Caco-2 (cell line): ENCODE measurements at places on chromosomes 7 and 10. TPM values are rescaled to one million over a fixed set of nuclear protein-coding genes. Genes with fewer than 3 reads are reported as not detected.

DNA sequence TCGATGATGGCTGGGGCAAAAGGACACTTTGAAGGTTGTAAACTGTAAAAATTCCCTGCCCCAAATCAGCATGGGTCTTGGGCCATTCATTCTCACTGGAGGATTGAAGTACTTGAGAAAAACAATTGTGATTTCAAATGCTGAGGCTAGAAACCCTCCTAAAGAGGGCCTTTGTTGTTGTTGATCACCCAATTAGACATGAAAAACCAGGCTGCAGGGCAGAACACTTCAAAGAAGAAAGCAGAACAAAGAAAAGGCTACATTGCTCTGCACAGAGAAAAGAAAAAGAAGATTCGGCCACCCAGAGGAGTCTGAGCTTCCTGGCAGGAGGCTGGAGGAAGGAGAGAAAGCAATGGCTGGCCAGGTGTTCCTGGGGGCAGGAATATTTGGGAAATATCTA is 143.1 kb downstream of the NPY start:
- no peak for DNase-seq

- no peak for DNase-seq
These were observed 712 bp downstream of the ITPRIP start for GRCh38 chr10:104337521-104337984.

DNA sequence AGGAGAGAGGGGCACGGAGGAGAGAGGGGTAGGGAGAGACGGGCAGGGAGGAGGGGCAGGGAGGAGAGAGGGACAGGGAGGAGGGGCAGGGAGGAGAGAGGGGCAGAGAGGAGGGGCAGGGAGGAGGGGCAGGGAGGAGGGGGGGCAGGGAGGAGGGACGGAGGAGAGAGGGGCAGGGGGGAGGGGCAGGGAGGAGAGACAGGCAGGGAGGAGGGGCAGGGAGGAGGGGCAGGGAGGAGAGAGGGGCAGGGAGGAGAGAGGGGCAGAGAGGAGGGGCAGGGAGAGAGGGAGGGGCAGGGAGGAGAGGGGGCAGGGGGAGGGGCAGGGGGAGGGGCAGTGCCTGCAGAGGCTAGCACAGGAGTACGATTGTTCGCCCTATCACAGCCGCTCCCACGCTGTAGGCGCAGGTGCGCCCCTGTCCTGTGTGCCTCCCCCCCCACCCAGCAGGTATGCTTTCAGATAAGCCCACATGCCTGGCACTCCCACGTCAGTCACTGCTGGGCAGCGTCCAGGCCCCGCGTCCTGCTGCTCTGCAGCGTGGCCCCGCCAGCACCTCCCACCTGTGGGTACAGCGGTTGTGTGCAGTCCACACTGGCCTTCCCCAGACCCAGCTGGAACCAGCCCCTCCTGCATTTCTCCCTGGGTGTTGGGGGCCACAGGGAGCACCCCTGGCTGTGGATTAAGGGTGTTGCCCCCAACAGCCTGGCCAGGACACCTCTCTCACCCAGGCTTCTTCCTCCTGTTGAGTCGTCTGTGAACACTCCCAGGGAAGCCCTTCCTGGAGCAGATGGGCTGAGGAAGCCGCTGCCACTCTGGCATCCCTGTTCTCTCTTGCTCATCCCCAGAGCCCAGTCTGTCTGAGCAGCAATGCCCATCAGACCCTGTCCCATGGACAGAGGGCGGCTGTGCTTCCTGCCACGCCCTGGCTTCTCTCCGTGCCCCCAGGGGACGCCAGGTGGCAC is 10.8 kb downstream of the NKX6-2 start:
- DNase-seq, result no peak

GRCh38 chr10:85464336-85464735 is 902.3 kb downstream of the GRID1 start:
- DNase-seq, result no peak

DNA sequence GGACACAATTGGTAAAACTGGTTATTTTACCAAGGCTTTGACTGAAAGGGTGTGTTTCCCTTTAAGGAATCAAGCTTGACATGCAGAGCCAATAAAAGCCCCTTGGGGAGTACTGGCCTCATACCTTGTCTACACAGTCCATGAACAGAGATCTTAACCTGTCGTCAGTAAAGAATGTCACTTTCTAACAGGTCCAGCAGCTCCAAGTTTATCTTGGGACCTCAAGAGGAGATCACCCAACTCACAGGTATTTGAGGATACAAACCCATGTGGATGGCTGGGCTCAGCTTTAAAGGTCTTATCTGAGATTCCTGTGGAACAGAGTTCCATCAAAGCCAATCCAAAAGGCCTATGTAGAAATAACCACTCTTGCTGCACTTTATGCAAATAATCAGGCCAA is 61.3 kb downstream of the COA1 start:
- peak; percentile 53 for DNase-seq

- DNase-seq, result no peak
These were observed 94.5 kb downstream of the ITGA8 start for GRCh38 chr10:15625261-15625660.

- DNase-seq, result peak; percentile 45
These were observed 22.8 kb downstream of the RGR start for GRCh38 chr10:84267503-84268126.

- DNase-seq, result no peak
These were observed 367.6 kb downstream of the HGF start for GRCh38 chr7:81402227-81402626.

GRCh38 chr10:115903207-115903606 is 369.8 kb downstream of the GFRA1 start:
- no peak for DNase-seq

GRCh38 chr7:134073276-134073675 is 53.9 kb upstream of the LRGUK start:
- no peak for DNase-seq

- no peak for DNase-seq
These were observed 9.6 kb upstream of the EIF3A start for GRCh38 chr10:119090026-119090795.

DNA sequence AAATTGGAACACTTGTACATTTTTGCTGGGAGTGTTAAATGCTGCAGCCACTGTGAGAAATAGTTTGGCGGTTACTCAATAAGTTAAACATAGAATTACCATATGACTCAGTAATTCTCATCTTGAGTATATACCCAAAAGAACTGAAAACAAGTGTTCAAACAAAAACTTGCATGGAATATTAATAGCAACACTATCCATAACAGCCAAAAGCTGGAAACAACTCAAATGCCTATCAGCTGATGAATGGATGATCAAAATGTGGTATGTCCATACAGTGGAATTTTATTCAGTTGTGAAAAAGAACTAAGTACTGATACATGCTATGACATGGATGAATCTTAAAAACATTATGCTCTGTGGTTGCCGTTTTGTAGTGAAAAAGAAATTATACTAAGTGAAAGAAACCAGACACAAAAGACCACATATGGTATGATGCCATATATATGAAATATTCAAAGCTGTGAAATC is 63.0 kb upstream of the SP4 start:
- DNase-seq, result no peak

GRCh38 chr10:128466831-128467371 is 340.7 kb upstream of the MKI67 start:
- DNase-seq, result no peak

GRCh38 chr10:132738454-132739224 is 47.3 kb downstream of the NKX6-2 start:
- DNase-seq, result no peak

DNA sequence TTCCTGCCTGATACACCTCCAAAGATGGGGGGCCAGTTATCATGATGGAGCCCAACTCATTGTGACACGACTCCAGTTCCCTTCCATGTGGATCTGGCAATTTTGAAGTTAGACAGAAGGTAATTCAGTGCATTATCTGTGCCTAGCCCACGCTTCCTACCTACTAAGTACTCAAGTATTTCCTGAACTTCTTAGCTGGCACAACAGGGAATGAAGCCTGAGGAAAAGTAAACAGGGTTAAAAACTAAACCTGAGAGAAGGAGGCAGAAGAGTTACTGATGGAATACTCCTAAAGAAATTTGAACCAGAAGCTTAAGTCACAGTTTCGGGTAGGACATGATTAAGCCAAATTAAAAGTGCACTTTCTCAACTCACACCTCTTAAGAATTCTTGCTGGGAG is 1.1 kb upstream of the SEC31B start:
- DNase-seq, result no peak

DNA sequence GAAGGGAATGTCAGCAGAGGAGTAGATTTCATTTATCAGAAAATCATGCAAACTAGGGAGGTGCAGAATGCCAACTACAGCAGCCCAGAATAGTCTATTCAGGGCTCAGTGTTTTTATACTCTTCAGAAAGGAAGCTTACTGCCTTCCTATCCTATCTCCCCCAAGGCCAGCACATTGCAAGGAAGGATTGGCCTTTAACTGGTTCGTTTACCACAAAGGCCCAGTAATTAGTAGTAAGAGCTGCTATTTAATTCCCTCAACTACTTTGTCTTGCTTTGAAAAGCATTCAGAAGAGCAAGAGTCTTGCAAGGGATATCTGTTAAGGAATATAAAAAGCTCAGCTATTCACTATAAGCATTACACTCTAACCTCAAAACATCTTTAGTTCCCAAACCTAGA is 86.4 kb upstream of the RNF148 start:
- no peak for DNase-seq

GRCh38 chr10:104577861-104578521 is 63.1 kb upstream of the SORCS3 start:
- no peak for DNase-seq

- DNase-seq, result no peak
These were observed 42.5 kb upstream of the FZD8 start for GRCh38 chr10:35684586-35684985.

Gene MYOZ1
- 0.35 and 0.52 TPM in 2 replicates for total RNA-seq

Gene PBLD
- 13.2 and 15.3 TPM in 2 replicates for total RNA-seq

Gene TUBAL3
- 0.39 TPM in 1 of 2 replicates, not detected in the other for total RNA-seq

Gene ODAD2
- total RNA-seq, result not detected in 2 replicates

Gene LIPN
- not detected in 2 replicates for total RNA-seq

Gene ARHGEF35
- total RNA-seq, result 15.7 and 20.5 TPM in 2 replicates

Gene TSPAN13
- 193 and 208 TPM in 2 replicates for total RNA-seq

Gene CRYGN
- total RNA-seq, result not detected in 2 replicates

Gene COX15
- 47.6 and 50.2 TPM in 2 replicates for total RNA-seq

Gene SLC13A4
- total RNA-seq, result not detected in 2 replicates

Gene EVX1
- not detected in 2 replicates for total RNA-seq

Gene THSD7A
- 0.05 TPM in 2 replicates for total RNA-seq

Gene TMEM130
- total RNA-seq, result not detected in 2 replicates

Gene CACNB2
- total RNA-seq, result 0.98 and 1.8 TPM in 2 replicates

Gene ADCY1
- 2.9 and 3.6 TPM in 2 replicates for total RNA-seq
